ENCODE measurements at places on chromosomes 1 and 21.

DNA sequence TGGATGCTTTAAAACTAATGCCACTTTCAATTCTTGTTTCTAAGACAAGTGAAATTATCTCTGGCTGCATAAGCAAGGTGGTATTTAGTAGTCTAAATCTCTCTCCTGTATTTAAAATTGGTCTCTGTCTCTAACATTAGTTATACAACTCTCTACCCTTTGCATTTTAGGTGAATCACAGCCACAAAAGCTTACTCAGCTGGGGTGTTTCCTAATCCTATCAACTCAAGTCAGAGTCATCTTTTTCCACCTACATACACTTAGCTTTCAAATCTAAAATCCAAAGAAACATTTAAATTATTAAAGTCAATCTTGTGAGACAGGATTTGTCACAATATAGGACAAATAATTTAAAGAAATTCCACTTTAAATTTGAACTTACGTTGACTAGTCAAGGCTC, 255.1 kb upstream of the CXADR start:
- DNase-seq = no peak

DNA sequence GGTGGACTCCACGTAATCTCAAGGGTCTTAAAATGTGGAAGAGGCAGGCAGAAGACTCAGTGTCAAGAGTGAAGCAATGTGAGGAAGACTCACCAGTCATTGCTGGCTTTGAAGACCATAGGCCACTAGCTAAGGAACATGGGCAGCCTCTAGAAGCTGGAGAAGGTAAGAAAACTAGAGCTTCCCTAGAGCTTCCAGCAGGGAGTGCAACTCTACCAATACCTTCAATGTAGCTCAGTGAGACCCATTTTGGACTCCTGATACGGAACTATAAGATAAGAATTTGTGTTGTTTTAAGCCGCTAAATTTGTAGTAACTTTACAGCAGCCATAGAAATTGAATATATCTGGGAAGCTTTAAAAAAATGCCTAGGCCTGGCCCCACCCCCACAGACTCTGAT, 18.9 kb downstream of the METTL13 start:
- DNase-seq = no peak

DNA sequence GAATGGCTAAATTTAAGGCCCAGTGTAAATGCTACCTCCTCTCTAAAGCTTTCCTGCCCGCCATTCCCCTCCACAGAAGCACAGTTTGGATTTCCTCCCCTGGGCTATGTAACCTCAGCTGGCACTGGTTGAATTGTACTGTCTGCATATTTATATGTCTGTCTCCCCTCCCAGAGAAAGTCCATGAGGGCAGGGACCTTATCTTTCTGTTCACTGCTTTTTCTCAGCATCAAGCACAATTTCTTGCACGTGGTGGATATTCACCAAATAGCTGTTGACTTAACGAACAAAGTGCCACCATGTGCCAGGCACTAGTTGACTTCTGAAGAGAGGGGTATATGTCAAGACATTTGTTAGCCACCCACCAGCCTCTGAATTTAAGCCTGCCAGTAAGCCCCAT, 9.5 kb upstream of the PDIK1L start:
- no peak for DNase-seq

DNA sequence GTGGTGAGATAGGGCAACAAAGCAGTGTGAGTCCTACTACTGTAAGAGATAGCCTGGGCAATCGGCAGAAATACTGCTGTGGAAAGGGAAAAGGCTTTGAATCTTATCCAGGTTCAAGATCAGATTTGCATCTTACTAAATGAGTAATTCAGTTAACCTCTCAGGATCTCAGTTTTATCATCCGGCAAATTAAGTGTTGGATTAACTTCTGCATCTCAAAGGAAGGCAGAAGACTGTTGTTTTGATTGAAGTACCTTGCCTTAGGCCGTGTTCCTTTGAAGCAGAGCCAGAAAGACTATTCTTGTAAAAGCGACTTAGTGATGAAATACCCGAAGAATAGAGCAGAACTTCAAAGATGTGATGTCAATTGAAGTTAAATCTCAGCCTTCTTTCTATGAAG, 612.9 kb upstream of the USP24 start:
- no peak for DNase-seq

DNA sequence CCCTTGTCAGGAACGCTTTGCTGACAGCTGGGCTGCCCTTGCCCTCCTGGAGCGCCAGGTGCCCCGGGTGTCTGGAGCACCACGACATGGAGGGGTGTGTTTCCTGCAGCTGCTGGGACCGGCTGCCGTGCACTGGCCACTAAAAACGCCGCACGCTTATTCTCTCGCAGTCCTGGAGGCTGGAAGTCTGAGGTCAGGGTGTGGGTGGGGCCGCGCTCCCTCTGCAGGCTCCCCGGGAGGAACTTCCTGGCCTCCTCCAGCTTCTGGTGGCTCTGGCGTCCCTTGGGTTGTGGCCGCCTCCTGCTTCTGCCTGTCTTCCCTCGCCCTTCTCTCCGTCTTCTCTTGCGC, 28.0 kb upstream of the PLCH2 start:
- no peak for DNase-seq

DNA sequence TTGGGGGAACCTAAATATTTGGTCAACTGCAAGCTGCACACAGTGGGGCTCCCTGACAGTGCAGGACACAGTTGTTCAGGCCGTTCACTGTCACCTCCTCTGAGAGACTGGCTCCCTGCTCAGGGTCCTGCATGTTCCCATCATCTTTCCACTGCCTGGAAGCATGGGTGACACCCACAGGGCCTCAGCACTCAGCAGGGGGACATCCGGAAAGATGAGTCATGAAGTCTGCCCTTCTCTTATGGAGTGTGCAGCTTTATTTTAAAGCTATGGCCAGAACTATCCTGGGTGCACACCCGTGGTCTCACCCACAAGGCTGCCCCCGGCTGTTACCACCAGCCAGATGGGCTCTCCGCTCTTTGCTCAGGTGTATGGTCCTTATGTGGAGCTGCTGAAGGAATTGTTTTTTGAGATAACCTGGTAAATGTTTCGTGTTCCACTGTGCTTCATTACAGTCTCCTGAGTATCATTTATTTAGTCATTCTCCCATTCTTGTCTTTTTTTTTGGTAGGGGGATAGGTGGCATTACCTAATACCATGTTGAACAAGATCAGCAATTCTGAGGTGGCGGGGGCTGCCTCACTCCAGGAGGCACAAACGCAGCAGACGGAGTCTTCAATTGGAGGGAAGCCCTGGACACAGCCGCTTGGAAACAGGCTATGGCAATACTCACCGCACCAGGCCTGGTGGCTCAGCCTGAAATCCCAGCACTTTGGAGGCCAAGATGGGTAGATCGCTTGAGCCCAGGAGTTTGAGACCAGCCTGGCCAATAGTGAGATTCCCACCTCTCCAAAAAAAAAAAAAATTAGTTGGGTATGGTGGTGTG, 14.3 kb downstream of the TRIM11 start:
- DNase-seq = no peak

GRCh38 chr1:211082824-211083223, 51.1 kb downstream of the KCNH1 start:
- DNase-seq = peak; percentile 65

- DNase-seq = no peak
Observed at GRCh38 chr1:31244326-31244725, 4.6 kb upstream of the NKAIN1 start.

DNA sequence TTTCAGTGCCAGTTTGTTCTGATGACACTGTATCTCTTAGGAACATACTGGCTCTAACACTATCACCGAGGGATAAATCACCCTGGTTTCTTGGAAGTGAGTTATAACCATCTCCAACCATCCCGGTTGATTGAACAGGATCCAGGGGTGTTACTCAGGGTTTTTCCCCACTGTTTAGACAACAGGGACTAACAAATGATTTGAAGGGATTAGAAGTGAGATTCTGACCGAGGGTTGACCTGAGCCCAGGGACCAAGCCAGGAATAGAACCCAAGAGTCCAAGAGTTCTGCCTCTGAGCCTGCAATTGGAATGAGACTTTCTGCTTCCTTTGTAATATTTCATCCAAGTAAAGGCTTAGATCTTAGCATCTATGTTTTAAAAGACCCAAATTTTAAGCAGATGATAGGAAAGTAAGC, 154.0 kb downstream of the DHRS3 start:
- DNase-seq = no peak

- DNase-seq = peak; percentile 51
Observed at GRCh38 chr1:35544976-35545375, 12.2 kb downstream of the KIAA0319L start.

DNA sequence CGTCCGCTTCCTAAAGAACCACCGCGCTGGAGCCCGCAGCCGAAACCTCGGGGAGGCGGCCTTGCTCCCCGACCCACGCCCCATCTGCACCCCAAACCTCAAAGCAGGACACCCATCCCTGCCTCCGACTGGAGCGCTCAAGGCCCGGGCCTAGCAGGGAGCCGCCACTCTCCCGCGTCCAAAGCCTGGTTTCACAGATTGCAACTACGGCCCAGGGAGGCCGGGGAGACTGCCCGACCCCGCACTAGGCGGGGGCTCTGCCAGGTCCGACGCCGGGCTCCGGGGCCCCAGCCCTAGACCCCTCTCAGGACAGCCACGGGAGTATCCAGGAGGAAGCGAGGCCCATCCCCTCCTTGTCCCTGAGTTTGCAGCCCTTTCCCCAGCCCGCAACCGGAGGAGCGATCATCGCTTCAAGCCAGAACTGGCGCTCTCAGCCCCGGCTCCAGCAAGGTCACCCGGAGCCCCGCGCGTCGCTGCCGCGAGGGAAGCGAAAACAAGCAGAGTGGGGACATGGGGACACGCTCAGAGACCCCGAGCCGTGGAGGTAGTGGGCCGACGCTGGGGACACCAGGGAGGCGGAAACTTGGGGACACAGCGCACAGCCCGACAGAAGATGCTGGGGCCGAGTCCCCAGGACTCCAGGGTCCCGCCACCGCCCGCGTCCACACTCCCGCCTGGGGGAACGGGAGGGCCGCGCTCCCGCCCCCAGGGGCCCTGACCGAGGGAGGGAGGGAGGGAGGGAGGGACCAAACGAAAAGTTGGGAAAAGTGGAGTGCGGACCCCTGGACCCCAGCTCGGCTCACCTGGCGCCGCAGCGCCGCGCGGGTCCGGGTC, 433 bp downstream of the TMEM200B start:
- DNase-seq = no peak

DNA sequence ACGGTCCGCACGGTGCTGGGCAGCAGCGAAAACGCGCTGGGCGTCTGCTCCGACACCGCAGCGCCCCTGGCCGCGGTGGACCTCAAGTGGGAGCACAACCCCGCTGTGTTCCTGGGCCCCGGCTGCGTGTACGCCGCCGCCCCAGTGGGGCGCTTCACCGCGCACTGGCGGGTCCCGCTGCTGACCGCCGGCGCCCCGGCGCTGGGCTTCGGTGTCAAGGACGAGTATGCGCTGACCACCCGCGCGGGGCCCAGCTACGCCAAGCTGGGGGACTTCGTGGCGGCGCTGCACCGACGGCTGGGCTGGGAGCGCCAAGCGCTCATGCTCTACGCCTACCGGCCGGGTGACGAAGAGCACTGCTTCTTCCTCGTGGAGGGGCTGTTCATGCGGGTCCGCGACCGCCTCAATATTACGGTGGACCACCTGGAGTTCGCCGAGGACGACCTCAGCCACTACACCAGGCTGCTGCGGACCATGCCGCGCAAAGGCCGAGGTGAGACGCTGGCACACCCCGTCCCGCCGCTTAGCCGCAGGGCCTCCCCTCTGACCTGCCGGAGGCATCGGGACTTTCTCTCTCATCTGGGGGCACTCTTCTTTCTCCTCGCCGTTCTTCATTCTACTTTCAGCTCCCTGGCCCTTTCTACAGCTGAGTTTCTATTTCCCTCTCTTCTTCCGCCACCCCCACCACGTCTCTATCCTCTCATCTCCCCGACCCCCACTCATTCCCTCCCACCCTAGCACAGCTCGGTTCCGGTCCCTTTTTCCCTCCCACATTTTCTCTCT, 1.0 kb downstream of the NPR1 start:
- no peak for DNase-seq

DNA sequence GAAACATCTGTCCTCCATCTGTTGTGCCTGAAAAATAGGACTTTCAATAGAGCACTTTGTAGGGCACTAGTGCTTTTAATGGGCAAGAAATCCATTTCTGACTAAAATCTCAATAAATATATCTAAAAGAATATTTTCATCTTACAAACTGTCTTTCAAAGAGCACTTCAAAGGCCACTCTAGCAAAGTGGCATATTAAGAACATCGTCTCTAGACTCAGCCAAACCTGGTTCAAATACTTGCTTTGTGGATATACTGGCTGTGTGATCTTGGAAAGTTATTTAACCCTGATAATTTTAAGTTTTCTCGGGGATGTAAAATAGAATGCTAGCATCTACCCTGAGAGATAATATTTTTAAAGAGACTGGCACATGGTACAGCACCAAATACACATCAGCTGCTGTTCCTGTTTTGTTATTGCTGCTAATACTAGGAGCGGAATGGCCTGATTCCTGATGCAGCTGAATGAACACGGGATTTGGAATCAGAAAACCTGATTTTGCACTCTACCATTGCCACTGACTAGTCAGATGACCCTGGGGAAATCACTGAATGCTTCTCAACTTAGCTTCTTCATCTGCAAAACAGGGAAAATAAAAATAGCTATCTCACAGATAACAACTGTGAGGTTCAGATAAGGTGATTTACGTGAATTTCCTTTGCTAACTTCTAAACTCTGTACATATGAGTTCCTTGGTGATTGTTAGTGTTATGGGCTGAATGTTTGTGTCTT, 25.2 kb upstream of the LRRC8C start:
- no peak for DNase-seq

DNA sequence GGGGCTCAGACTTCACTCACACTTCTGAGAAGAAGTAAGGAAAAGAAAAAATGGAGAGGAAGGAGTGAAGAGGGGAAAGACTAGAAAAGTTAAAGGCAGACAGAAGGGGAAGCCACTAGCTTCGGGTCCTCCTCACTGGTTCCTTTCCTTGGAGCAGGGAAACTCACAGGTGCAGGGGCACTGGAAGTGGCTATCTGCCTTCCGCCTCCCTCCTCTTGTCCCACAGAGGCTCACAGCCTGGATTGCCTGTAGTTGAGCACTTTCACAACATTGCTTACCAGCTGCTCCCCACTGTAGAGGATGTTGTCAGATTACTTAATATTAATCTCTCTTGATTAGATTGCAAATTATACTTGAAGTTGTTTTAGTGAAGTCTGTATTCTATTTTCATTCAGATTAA, 21.6 kb upstream of the ABCA4 start:
- no peak for DNase-seq

DNA sequence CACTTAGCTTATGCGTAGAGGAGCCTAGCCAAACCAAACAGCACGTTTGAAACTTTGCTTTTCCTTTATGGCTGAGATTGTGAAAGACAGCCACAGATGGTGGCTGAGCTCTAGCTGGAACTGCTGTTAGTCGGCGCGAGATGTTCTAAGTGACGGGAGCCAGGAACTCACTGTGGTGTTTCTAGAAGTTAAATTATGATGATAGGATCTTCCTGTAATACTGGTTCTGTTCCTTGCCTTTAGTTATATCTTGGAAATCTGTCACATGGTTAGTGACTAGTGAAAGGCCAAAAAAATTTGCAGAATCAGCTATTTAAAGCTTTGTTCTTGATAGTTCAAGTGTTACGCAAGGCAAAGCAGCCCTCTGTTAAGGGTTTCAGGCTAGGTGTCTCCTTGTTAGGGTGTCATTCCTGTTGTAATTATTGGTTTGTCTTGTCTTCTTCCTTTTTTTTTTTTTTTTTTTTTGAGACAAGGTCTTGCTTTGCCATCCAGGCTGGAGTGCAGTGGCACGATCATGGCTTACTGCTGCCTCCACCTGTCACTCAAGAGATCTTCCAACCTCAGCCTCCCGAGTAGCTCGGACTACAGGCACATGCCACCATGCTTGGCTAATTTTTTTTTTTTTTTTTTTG, 22.6 kb downstream of the AK4 start:
- peak; percentile 83 for DNase-seq
